ENCODE measurements at places on chromosomes 3 and 15.

- no peak for DNase-seq
Measured at GRCh38 chr3:127693336-127693843, 20.6 kb downstream of the ABTB1 start.

DNA sequence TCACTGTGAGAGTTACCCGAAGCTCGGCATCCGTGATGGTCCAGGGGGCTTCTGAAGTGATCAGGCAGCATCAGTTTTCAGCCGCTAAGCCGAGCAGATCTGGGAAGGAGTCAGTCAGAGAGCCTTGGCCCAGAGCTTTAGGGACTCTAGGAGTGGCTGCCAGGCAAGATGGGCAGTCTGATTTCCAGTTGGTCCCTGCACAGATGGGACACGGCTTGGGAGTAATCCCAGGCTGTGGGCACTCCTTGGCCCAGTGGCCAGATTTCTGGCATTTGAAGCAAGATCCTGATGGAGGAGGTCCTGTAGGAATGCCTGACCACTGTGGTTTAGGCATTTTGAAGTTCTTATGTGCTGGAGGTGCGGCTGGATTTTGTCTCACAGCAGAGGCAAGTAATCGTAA, 10.5 kb upstream of the IP6K2 start:
- DNase-seq, result no peak

GRCh38 chr3:152973575-152973974, 138.6 kb downstream of the P2RY1 start:
- DNase-seq, result no peak

GRCh38 chr3:174242311-174243041, 616.7 kb upstream of the NAALADL2 start:
- DNase-seq, result no peak

GRCh38 chr3:54698054-54698453, 229.8 kb downstream of the LRTM1 start:
- DNase-seq, result no peak

All from activated naive CD4-positive, alpha-beta T cell treated with anti-CD3 and anti-CD28 coated beads for 36 hours (primary cell).